HuH-7.5 (cell line): ENCODE measurements at places on chromosomes 2 and 18.

- DNase-seq = no peak
Measured at GRCh38 chr2:24509425-24509824, 18.4 kb downstream of the NCOA1 start.

DNA sequence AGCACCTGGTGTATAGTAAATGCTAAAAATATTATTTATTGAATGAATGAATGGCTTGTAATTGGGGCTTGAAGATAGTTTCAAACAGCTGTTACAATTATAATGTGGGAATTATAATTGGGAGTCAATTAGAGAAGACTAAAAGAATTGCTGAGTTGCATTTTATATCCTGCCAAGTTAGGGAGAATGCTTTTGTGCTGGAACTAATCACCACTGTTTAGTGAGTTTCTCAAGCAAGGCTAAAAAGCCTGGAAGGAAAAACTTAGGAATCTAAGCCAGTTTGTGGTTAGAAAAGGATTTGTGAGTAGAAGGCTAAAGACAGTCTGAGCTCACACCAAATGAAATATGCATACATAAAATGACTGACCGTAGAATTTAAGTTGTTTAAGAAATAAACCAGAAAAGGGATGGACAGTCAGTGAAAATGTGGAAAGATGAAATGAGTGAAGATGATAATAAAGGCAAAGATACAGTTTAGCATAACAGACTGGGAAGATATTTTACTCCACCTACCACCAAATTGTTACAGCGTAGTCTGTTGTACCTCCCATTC lies 647.7 kb upstream of the FSHR start:
- no peak for DNase-seq

DNA sequence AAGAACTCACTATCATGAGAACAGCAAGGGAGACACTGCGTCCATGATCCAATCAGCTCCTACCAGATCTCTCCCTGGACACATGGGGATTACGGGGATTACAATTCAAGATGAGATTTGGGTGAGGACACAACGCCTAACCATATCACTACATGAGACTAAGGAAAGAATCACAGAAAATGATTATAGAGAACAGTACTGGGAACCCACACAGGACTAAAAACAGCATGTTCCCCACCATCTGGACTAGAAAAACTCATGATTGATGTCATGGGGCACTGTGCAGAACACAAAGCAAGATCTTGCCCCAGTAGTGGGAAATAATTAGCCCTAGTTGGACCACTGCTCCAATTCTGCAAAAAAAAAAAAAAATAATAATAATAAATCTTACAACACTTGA lies 63.5 kb downstream of the HIBCH start:
- no peak for DNase-seq

- no peak for DNase-seq
Measured at GRCh38 chr2:15733867-15734673, 142.4 kb downstream of the DDX1 start.

GRCh38 chr18:76374330-76375281 lies 120.4 kb downstream of the ZNF516 start:
- no peak for DNase-seq

DNA sequence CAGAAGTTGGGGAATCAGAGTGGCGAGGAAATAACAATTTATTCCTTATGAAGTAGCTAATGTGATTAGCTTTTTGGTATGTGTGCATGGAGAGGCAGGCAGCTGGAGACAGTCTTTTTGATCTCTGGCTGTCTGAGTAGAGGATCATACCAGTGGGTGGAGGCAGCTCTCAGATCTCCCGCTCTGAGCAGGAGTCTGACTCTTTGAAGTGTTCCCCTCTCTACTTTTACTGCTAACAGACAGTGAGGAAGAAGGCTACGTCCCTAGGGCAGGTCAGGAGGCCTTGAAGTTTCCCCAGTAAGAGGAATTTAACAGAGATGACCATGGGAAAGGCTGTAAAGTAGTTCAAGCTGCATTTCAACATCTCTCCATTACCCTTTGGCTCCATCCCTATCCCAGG lies 111.9 kb upstream of the REG3A start:
- no peak for DNase-seq

DNA sequence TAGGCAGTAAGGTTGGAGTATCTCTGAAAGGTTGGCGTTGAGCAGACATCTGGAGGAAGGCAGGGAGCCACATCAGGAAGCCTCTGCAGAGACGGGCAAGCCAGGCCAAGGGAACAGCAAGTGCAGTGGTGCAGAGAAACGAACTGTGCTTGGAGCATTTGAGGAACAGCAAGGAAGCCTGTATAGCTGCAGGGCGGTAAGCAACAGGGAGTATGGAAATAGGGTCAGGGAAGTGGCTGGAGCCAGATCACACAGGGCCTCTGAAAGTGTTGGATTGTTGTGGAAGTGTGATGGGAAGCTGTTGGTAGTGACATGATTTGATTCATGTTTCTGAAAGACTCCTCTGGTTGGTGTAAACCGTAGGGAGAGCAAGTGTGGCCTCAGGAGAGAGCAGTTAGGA lies 13.4 kb upstream of the TMEM237 start:
- no peak for DNase-seq

DNA sequence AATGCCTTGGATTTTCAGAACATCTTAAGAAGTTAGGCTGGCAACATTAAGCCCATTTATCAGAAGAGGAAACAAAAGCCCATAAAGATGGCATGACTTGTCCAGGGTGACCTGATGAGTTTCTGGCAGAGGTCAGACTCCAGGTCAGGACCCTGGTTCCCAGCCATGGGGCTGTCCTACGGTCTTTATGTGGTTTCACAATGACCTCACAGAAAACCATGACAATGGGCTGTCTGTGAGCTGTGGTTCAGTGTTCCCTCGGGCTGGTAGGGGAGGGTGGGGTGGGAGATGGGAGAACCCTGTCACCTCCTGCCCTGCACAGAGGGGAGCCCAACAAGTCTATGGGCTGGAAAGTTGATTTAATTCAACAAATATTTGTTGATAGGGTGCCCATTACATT lies 101.8 kb downstream of the LOXHD1 start:
- DNase-seq = no peak

GRCh38 chr18:62458868-62459716 lies 63.7 kb upstream of the ZCCHC2 start:
- DNase-seq = no peak

DNA sequence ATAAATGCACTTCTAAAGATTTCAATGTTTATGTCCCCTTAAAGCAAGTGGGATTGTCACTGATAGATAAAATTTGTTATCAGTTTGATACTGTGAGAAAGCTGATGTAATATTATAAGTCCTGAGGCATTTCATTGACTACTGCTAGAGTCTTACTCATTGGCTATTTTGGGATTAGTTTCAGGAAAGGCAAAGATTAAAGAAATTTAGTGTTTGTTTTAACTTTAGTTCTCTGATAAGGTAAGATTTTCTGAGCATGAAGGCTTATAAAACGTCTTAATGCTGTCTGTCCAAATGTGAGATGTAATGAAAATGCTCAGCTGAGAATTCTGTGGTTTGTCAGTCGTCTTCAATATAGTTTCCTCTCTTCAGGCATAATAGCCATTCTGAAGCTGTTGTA lies 886.4 kb upstream of the CDH2 start:
- DNase-seq = no peak

DNA sequence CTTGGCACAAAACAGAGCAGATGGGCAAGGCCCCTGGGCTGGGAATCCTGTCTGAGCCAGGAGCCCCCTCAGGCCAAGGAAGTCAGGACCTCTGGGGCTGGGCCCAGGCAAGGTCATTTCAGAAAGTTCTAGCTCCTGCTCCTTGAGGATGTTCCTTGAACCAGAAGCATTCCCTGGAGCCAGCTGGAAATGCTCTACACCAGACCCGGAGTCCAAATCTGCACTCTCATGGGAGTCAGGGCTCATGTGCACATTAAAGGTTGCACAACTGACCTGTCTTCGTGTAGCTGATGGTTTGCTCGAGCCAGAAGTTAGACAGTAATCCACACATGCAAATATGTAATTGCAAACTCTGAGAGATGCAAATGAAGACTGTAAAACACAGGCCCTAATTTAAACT lies 18.0 kb downstream of the PARD6G start:
- DNase-seq = no peak

DNA sequence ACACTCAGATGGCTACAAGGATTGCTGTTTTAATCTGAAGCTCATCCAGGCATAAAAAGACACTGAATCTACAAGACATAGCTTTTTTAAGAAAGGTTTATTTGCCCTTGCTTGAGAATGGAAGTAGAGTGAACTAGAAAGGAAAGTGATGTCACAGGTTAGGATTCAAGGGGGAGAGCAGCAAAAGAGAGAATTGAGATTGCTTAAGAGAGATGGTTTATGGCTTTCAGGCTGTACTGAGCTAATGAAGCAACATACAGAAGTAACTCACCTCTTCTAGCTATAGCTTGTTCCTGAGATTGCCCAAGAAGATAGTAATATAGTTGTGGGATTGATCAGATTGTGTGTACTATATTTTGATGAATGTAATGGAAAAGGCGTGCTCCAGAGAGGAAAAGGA lies 26.1 kb upstream of the ACVR2A start:
- no peak for DNase-seq

DNA sequence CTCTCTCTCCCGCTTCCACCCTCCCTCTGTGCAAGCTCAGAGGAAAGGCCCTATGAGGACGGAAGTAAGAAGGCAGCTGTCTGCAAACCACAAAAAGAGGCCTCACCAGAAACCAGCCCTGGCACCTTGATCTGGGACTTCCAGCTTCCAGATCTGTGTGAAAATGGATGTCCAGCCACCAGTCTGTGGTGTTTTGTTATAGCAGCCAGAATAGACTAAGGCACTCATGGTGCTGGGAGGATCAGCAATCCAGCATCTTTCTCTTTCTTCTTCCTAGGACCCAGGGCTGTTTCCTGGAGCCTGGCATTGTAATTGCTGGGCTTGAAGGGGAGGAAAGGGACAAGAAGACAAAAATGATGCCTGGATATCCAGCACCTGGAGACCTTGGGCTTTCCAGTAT lies 122.5 kb downstream of the SOCS6 start:
- no peak for DNase-seq

- no peak for DNase-seq
Measured at GRCh38 chr2:102143450-102143985, 972 bp downstream of the IL1R1 start.

DNA sequence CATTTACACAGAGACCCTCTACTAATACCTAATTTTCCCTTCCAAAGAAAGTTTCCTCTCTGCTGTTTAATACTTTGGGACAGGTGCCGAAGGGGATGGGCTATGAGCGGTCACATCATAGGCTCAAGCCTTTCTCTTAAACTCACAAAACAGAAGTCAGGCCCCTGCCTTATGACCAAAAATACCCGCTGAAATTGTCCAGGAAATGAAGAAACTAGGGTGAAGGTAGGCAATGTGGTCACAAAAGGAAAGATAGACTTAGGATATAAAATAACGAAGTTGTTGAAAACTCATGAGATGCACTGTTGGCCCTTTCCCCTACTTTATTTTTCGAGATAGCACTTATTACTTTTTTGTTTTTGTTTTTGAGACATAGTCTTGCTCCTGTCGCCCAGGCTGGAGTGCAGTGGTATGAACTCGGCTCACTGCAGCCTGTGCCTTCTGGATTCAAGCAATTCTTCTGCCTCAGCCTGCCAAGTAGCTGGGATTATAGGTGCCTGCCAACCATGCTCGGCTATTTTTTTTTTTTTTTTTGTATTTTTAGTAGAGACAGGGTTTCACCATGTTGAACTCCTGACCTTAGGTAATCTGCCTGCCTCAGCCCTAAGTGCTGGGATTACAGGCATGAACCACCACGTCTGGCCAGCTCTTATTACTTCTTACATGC lies 16.3 kb downstream of the SLC8A1 start:
- no peak for DNase-seq

DNA sequence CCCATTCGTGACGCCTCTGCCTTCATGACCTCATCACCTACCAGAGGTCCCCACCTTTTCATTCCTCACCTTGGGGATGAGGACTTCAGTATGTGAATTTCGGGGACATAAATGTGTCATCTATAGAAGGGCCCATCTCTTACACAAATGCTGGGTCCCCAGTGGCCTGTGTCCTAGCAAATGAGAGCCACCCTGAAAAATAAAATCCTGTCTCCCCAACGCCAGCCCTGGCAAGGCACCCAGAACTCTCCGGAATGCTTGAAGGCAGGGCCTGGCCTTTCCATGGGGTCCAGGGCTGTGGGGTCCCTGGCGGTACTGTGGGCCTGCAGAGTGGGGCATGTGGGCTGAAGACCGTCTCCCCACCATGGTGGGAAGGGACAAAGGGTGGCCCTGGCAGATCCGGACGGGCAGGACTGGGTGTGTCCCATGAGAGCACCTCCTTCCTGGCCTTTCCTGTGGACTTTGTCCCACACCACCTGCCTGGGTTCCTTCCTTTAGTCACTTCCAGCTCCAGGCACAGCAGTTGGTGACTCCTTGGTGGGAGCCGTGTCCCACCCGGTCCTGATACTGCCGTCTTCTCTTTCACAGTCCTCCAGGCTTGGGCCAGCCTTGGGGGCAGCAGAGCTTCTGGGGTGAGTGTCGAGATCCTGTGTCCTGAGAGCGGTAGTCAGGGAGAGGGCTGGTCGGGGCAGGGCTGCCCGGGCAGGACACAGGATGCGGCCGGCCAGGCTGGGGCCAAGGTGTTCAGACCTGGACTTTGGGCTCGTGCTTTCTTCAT lies 18.6 kb downstream of the CAPN10 start:
- DNase-seq = peak; percentile 58

- no peak for DNase-seq
Measured at GRCh38 chr2:6977113-6977741, 60.0 kb downstream of the RNF144A start.

- DNase-seq = no peak
Measured at GRCh38 chr2:57460396-57461276, 586.0 kb upstream of the VRK2 start.

- no peak for DNase-seq
Measured at GRCh38 chr2:72136933-72137497, 10.6 kb downstream of the CYP26B1 start.

DNA sequence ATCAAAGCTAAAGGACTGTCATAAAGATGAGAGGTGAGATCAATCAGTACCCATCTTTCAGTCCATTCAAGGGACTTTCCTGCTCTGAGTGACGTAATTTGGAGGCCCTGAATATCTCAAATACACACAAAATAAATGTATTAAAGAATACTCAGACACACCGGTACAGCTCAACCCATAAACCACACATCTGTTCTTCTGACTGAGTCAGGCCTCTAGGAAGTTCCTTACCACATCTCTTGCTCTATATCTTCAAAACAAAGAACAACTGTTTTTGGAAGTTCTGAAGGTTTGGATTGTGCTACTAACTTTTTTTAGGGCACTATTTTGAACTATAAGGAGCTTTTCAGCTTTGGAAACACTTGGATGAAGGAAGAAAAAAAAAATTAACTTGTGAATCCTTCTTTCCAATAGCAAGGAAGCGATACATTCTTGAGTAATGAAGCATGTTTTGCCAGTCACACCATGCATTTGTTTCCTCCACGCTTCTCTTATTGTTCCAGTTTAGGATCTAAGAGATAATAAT lies 866.5 kb upstream of the VRK2 start:
- no peak for DNase-seq

- no peak for DNase-seq
Measured at GRCh38 chr2:240821429-240821778, 1.4 kb upstream of the KIF1A start.
